ENCODE measurements at places on chromosomes 6 and 20. TPM values are rescaled to one million over a fixed set of nuclear protein-coding genes. Genes with fewer than 3 reads are reported as not detected.
A peak's percentile ranks its signal among the peaks of the same experiment; 100 is the strongest.

The LY6G5C gene
- 0.49 TPM for total RNA-seq

The VSTM2L gene
- total RNA-seq, result not detected

The BACH2 gene
- 157 TPM for total RNA-seq

The PTGIS gene
- total RNA-seq, result not detected

The FAM209B gene
- total RNA-seq, result 3.9 TPM

The NEDD9 gene
- total RNA-seq, result 44.3 TPM

The HLA-DOA gene
- 6.1 TPM for total RNA-seq

The UBD gene
- total RNA-seq, result not detected

The TPMT gene
- total RNA-seq, result 3.3 TPM

The MUCL3 gene
- total RNA-seq, result not detected

The OPRL1 gene
- 1.0 TPM for total RNA-seq

The EYS gene
- total RNA-seq, result not detected

The CDC40 gene
- total RNA-seq, result 26.0 TPM

GRCh38 chr6:113102761-113103160 is 754.4 kb upstream of the MARCKS start:
- no peak for DNase-seq

GRCh38 chr6:157400676-157401075 is 19.7 kb downstream of the ZDHHC14 start:
- DNase-seq, result no peak

DNA sequence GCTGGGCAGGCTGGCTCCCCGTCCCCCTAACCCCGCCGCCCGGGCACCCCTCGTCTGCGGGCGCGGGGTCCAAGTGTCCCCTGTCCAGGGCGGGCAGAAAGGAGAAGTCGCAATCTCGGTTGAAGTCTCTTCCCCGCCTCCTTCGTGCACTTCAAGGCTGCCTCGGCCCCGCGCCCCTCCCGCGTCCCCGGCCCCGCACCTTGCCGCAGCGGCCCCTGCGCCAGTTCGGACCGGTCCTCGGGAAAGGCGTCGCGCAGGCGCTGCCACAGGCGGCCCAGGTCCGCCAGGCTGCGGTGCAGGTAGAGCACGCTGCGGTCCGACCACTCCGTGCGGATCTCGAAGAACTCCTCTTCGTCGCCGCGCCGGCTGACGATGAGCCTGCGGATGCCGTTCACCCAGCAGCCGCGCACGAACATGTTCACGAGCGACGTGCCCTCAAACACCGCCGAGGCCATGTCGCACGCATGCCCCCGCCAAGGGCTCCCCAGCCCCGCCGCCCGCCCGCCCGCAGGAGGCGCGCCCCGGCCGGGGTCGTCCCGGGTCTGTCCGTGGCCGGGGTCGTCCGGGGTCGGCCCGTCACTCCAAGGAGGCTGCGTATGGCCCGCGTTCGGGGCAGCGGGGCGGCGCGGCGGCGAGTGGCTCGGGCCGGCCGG is at the start of gene PXDC1:
Gene PXDC1, minus strand, starts transcription at position 637 of the 653 bp plus-strand sequence. Its CDS starts 182 bp downstream, at position 455.
- peak; percentile 20 for DNase-seq

DNA sequence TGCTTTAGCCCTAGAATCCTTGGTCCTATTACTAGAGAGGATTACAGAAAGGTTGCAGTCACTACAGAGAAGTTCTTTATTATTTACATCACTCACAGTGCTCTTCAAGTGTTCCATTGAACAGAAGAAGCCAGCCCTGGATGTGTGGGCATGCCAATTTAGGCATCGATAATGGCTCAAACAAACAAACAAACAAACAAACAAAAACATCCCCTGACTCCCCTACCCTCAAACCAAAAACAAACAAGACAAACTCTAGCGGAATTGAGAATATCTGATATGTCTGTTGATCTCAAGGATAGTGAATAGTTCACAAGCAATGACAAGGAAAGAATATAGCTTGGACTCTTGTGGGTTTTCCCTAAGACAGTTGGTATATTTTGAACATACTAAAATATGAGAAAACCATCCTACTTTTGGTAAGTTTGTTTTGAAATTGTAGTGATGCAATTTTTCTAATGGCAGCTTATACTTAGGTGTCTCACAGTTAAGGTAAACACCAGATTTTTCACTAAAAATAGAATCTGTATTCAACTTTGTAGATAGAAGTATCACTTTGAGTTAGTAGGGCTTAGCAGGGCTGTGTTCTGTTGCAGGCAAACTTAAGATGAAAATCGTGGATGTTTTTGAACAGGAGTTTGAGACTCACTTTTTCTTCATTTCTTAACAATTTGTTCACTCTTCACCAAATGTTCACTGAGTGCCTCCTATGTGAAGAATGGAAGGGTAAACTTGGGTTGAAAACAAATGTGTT is 92.8 kb upstream of the FAM184A start:
- DNase-seq, result no peak

- no peak for DNase-seq
Observed at GRCh38 chr20:39607141-39607540, 645.0 kb downstream of the DHX35 start.

DNA sequence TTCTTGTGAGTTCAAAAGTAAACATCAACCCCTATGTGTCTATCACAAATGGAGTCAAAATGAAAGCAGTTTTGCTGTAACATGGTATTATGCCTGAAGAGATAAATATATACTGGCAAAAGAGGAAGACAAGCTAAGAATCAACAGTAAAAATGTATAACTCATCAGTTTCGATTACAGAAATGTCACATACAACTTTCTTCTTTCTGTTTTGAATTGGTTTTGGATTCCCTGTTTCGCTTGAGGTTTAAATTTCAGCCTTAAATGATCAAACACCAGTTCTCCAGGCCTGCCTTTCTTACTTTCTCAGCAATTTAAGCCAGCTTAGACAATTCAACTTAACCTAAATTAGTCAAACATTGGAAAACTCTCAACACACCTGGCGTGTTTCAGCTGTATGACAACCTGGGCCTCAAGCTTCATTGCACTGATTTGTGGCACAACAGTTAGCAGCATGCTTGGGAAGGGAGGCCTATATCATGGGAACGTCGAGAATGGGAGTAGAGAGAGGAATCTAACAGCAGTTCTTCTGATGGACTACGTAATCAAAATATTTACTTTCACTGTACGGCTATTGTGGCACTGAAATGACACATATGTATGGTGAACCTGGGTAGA is 51.9 kb upstream of the MARCKS start:
- DNase-seq, result no peak

DNA sequence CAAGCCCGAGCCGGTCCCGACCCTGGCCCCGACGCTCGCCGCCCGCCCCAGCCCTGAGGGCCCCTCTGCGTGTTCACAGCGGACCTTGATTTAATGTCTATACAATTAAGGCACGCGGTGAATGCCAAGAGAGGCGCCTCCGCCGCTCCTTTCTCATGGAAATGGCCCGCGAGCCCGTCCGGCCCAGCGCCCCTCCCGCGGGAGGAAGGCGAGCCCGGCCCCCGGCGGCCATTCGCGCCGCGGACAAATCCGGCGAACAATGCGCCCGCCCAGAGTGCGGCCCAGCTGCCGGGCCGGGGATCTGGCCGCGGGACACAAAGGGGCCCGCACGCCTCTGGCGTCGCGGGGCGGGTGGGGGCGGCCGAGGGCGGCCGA is 37.5 kb downstream of the YTHDF1 start:
- no peak for DNase-seq

DNA sequence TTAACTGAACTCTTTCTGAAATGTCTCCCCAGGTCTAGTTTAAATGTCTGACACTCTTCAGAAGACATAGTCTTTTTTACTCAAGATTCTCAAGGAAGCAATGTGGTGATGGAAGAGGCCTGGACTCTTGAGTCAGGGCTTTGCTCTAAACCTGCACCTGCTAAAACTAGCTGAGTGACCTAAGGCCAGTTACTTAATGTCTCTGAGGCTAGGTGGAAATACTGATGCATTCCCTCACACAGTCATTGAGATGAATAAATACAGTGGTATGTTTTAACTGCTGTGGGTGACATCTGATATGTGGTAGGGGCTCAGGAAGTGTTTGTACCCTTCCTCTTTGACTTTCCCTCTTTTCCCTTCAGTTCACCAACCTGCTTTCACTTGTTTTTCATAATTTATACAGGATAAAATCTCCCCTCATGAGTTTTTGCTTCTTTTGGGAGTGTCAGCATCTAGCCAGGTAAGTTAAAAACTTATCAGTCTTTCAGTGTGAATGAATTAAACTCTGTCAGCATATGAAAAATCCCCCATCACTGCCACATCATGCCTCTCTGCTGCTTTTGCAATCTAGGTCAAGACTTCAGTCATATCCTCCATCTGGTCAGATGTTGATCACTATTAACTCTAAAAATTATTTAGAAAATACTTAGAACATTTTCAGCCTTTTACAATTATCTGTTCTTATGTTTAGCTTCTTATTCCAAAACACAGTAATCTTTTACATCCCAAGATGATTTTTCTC is 178.7 kb upstream of the TNFAIP3 start:
- DNase-seq, result no peak

DNA sequence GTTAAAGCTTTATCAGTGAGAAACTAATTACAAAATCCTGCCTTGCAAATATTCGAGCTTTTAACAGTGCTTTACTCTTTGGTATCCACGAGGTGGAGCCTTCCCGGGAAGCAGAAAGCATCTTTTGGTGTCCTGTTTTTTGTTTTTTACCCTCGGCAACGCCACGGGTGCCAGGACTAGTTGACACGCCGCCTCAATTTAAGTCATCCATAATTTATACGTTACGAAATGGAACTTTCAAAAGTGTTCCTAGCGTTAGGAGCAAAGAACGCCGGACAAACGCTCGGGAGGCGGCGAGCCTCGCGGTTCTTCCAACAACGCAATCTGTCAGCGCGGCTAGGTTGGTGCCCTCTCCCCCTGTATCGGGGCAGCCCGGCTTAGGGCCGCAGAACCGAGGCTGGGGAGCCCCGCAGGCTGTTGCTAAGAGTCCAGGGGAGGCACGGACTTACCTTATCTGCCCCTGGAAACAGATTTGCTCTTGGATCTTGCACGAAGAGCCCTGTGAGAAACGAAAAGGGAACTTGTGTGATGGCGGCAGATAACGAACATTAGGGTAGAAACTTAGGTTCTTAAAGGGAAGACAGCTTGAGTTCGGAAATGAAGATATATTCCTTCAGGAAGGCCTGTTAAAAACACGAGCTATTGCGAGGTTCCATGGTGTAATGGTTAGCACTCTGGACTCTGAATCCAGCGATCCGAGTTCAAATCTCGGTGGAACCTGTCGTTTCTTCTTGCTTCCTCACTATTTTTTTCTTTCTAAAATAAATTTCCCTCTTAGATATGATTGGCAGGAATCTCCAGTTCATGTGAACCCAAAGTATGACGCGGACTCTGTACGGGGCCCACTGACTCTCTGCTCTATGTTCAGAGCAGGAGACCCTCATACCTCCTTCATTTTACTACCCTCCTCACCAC is 46.2 kb upstream of the ZNF184 start:
- DNase-seq, result peak; percentile 57

GRCh38 chr6:22921828-22922227 is 352.5 kb downstream of the HDGFL1 start:
- DNase-seq, result no peak

DNA sequence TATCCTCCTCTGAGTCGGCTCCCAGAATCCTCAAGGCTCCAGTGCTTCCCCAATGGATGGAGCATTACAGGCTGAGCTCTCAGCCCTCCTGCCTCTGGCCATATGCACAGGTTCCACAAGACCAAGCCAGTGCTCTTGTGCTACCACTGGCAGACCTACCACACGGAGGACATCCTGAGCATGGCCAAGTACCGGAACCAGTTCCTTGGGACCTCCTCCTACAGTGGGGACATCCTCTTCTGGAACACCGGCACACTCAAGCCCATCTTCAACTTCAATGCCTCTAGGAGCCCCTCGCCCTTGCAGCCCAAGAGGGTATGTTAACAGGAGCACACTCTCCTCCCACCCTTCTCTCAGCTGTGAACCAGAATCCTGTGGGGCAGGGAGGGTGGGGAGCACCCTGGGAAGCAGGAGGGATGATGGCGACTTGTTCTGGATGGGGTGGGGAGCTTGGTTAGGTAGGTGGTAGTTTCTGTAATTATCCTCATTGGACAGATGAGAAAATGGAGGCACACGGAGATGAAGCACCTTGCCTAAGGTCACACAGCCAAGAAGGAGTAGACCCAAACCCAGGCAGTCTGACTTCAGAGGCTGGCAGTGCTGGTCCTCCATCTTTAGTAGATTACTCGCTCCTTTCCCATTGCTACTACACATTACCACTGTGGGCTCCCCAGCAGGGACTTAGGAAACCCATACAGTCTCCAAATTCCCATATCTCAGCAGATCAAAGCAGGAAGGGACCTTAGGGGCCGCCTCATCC is 58.6 kb downstream of the EFCAB8 start:
- no peak for DNase-seq

GRCh38 chr6:148440877-148441453 is 98.3 kb downstream of the SASH1 start:
- no peak for DNase-seq

DNA sequence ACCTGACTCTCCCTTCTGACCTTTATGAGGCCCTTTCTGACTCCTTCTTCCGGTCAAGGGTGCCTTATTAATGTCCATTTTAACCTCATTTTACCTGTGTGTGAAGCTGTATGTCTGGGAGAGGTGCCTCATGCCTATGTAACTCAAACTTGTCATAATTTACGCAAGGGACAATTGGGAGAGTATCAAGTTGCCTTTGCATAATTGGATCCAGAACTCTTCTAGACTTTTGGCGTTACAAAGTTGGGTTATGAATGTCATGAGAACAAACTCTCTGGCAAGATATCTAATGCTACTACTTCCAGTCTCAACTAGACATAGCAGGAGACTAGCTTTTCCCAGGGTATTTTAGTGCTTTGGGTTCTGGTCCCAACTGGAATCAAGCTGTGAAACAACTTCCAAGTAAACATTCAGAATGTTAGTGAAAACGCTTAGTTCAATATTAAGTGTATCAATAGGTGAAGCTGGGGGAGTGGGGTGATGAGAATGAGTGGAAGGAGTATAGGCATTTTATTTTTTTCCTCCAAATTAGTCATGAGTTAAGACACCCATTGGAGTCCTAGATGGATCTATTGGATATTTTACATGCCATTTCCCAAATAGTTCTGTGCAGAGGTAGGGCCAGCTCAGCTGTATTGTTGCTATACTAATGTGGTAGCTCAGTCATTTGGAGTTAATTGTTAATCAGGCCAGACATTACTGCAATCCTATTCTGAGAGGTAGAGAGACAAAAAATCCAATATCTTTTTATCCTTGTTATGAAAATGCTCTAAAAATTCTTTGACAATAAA is 159.9 kb downstream of the TFAP2B start:
- DNase-seq, result no peak

DNA sequence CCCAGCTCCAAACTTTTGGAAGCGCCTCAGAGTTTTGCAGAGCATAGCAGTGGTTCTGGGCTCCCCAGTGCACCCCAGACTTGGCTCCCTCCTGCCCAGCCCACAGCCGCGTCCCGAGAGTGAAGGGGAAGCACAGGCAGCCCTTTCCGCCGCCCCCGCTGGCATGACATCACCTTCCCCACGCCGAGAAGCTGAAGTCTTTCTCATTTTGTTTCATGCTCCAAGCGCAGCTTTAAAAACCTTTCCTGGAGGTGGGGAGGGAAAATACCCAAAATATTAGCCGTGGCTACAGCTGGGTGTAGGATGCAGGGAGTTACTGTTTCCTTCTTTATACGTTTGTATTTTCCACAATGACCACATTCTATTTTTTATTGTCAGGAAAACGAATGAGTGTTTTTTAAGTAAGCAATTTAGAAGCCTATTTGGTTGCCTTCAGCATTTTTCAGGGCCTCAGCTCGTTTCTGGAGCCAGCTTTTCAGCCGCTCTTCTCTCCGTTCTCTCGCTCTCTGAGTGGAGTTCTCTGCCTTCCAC is 72.9 kb downstream of the SNX5 start:
- DNase-seq, result no peak

- no peak for DNase-seq
Observed at GRCh38 chr6:125759184-125759902, 9.9 kb downstream of the HEY2 start.

- DNase-seq, result no peak
Observed at GRCh38 chr20:51828762-51829161, 26.4 kb upstream of the SALL4 start.
